ENCODE measurements at places on chromosomes 16 and 17. TPM values are rescaled to one million over a fixed set of nuclear protein-coding genes. Genes with fewer than 3 reads are reported as not detected.

GPRC5B gene
- polyA plus RNA-seq = 5.4 TPM

SGCA gene
- polyA plus RNA-seq = not detected

IRF8 gene
- 4.5 TPM for polyA plus RNA-seq

KRTAP4-6 gene
- polyA plus RNA-seq = not detected

DNA sequence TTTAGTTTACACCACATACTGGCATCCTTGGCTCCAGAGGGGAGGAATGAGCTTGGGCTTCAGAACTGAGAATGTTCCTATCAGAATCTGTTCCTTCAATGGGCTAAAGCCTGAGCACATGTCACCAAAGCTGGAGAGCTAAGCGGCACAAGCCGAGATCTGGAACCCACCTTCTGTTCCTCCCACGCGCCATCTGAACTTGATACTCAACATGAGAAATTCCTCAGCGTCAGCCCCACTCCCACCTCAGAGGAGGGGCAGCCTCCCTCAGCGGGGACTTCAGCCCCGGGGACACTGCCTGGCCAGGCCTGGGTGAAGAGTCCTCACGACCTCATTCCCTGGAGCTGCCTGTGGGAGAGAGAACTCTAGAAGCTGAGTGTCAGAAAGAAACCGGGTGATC is 22.8 kb upstream of the SLC47A1 start:
- DNase-seq = no peak

DNA sequence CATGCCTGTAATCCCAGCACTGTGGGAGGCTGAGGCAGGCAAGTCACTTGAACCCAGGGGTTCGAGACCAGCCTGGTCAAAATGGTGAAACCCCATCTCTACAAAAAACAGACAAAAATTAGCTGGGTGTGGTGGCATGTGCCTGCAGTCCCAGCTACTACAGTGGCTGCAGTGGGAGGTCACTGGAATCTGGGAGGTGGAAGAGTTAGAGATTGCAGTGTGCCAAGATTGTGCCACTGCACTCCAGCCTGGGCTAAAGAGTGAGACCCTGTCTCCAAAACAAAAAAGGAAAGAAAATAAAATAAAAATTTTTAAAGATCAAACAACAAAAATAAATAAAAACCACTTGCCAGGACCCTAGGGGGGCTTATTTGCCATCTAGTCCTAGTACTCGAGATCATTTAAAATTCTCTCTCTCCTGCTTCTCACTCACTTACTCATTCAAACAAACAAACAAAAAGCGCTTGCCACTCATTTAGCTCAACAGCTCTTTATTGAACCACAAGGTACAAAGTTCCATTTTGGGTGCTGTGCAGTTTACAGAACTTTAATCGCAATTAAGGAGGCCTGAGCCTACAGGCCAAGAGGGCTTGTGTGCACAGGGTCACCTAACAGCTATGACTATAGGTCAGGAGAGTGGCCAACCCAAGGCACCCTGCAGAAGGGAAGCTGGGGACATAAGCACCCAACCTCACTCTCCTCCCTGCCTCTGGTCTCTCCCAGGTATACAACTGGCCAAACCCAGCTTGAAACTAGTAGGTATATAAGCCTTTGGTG is 4.4 kb downstream of the CHD9NB start:
- DNase-seq = no peak

- no peak for DNase-seq
These were observed 399.8 kb downstream of the SLC39A11 start for GRCh38 chr17:72692676-72693075.

DNA sequence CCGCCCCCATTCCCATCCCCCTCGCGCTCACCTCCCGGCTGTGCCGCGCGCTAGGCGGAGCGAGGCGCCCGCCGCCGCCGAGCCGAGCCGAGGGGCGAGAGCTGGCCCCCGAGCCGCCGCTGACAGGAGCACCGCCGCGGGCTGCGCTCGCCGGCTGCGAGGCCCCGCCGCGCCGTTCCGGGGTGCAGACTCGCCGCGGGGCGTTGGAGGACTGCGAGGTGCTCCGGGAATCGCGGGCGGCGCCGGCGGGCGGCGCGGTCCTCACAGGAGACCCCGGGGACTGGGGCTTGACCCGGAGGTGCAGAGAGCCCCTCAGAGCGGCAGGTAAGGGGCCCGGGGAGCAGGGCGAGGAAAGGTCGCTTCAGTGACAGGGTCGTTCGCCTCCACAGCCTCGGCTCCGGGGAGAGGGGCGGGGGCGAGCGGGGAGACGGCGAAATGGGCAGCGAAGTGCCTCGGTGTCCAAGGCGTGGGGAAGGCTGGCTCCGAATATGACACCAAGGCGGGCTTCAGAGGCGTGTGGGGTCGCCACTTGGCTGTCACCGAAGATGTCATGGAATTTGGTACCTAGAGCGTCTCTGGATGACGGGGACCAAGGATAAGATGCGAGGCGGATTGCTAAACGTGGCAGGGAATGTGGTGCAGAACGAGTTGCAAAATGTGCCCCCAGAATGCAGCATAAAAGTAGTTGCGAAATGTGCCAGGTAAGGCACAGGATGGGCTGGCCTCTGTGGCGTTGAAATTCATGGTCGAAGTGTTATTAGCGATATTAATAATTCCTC is 580 bp downstream of the TANC2 start:
- peak; percentile 53 for DNase-seq

DNA sequence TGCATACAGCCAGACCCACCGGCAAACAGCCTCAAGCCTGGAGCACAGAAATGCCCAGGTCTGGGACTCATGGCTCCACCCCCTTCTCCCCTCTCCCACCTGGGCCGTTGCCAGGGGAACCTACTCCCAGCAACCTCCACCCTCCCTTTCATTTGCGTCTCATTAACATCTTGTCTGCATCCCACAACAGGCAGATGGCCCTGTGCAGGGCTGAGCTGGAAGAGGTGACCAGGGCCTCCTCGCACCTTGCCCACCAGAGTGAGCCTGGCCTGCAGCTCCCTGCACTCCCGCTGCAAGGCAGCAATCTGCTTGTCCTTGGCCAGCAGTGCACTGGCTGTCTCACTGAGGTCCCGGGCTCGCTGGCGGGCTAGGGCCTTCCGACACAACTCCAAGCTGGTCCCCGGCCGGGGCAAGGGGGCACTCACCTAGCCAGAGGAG is 3.3 kb downstream of the TSPOAP1 start:
- no peak for DNase-seq

GRCh38 chr17:37283414-37283961 is 92.3 kb upstream of the C17orf78 start:
- DNase-seq = no peak

GRCh38 chr17:50018909-50019308 is 23.9 kb upstream of the DLX3 start:
- no peak for DNase-seq

DNA sequence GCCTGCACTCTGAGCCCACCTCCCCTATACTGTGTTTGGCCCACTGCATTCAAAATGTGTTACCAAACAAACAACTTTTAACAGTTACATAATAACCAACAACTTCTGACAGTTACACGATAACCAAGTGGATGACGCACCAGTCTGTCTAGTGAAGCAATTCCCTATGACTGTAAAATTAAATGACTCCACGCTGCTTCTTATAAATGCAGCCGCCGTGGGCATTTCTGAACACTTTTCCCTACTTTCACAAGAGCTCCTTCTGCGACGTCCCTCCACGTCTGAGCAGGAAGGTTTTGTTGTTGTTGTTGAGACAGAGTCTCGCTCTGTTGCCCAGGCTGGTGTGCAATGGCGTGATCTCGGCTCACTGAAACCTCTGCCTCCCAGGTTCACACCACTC is 27.6 kb downstream of the ZNF276 start:
- DNase-seq = no peak

GRCh38 chr17:56136301-56136700 is 17.0 kb upstream of the ANKFN1 start:
- no peak for DNase-seq

DNA sequence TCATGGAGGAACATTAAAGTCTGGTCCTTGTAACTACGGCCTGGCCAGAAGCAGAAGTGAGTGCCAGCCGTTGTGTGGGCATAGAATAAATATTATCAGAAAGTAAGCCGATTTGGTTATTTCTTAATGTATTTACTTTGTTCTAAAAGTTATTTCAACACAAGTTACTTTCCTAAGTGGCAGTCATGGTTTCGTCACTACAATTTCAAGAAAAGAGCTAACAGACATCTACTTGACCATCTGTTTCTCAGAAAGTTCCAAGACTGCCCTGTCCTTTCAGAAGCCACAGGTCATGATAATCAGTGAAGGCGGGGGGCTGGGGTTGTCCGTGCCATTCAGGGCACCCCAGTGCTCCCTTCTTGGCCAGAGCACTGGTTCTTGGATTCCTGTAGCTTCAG is 14.9 kb upstream of the FASN start:
- no peak for DNase-seq

Data from naive thymus-derived CD4-positive, alpha-beta T cell (primary cell).